H54 (cell line): ENCODE measurements at places on chromosomes 11 and 22.

DNA sequence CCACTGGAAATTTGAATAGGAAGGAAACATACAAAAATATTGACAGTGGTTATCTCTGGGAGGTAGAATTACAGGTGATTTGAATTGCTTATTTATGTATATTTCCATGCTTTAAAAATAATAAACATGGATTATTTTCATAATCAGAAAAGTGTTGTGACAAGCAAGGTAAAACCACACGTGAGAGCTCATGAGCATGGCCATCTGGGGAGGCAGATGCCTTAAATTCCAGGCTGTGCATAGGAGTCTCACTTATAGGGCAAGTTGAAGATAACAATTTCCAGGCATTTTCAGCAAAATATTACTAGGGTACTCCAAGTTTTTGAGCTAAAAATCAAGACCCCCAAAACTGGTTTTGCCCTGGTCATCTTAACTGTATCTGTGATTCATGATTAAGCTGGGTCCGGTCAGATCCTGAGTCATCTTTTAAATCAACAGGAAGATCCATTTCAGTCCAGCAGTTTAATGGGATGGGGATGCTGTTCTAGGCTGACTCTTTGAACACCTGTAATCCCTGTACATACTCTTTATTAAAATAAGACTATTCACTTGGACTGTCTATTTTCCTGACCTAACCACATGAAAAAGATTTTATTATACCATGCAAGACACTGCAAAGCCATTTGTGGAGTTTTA is 115.8 kb upstream of the NARS2 start:
- DNase-seq: peak; percentile 45

- no peak for DNase-seq
These were observed 16.7 kb upstream of the CD44 start for GRCh38 chr11:35122308-35122707.

GRCh38 chr11:82733444-82734119 is at the start of gene FAM181B:
Gene FAM181B, minus strand, starts transcription at chr11:82733864. Its CDS starts 135 bp downstream, at chr11:82733729.
- DNase-seq: no peak

- DNase-seq: peak; percentile 90
These were observed 10.2 kb downstream of the DKK3 start for GRCh38 chr11:11998091-11998781.

- DNase-seq: no peak
These were observed 3.9 kb downstream of the PACSIN2 start for GRCh38 chr22:43011079-43011478.

GRCh38 chr11:45683271-45684058 is 18.0 kb upstream of the CHST1 start:
- no peak for DNase-seq
